Stimulated activated CD4-positive, alpha-beta T cell treated with anti-CD3 and anti-CD28 coated beads, Interleukin-15, amount 100 ng/mL, for 24 hours (primary cell): ENCODE measurements at places on chromosomes 13 and 19.

- no peak for DNase-seq
These were observed 209.2 kb downstream of the DLEU7 start for GRCh38 chr13:50634339-50634738.

- DNase-seq: no peak
These were observed 18.7 kb downstream of the TMEM161A start for GRCh38 chr19:19119325-19120237.

DNA sequence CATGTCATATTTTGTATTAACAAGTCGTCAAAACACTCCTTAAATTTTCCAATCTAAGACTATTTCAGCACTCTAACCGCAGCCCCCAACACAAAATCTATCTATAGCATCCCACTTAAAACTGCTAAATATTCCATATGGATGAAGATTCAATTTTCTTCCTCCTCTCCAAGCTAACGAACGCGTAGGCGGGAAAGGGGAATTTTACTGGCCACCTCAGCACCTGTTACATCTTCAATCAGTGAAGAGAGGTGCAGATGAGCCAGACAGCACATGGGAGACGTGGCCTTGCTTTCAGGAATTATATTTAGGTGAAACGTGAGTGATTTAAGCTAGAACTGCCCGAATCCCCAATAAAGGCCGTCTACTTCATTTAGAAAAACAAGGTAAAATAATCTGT is 1.1 kb downstream of the RBM26 start:
- peak; percentile 48 for DNase-seq

DNA sequence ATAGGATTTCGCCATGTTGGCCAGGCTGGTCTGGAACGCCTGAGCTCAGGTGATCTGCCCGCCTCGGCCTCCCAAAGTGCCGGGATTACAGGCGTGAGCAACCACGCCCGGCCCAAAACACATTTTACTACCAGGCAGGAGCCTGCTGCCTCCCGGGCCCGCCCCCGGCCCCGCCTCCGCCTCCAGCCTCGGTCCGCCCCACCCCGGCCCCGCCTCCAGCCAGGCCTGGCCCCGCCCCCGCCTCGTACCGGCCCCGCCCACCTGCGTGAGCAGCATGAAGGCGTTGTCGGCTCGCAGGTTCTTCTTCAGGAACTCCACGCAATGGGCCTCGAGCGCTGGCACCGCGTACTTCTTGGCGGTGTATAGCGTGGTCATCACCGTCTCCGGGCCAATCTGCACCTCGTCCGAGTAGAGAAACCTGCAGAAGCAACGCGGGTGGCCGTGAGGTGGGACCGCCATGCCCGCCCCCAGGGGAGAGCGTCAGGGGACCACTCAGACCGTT is 22.7 kb downstream of the BTBD2 start:
- peak; percentile 59 for DNase-seq

DNA sequence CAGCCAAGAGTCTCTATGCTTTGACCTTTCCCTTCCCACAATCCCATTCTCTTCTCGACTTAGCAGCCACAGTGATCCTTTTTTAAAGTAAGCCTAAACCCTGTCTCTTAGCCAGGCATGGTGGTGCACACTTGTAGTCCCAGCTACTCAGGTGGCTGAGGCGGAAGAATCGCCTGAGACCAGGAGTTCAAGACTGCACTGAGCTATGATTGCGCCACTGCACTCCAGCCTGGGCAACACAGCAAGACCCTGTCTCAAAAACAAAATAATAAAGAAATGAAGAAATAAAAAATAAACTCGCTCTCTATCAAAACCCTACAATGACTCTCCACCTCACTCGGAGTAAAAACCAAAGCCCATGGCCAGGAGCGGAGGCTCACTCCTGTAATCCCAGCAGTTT is 14.7 kb downstream of the TEX101 start:
- DNase-seq: no peak

GRCh38 chr19:4373601-4374497 is 26.5 kb downstream of the SH3GL1 start:
- no peak for DNase-seq

- DNase-seq: no peak
These were observed 66.9 kb upstream of the CLDN10 start for GRCh38 chr13:95485518-95486144.

DNA sequence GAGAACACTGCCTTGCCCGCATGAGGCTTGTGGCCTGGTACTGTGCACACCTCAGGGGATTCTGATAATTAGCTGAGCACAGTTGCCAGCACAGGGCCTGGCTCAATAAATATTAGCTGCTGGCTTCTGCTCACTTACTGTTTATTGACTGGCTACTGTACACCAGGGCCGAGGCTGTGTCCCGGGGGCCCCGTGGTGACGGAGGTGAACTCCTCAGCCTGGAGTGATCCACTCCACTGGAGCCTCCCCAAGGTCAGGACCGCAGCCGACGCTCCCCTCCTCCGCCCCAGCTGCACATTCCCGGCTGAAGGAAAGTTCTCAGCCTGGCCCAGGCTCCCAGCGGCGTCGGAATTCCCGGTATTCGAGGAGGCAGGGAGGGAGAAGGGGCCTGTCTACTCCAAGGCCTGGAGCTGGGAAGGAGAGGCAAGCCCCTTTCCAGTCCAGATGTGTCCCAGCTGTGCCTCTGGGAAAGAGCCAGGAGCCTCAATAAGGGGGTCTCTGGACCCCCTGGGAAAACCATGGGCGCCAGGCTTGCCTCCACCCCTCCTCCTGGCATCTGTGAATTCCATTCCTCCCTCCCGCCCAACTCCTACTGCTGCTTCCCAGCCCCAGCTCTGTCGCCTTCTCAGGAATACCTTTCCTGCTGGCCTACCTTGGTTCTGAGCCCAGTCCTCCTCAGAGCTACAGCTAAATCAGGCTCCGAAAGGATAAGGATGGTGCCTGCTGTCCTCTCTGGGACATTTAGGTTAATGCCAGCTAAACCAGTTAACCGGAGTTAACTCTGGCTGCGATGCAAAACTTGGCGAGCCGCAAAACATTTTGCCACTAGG is 7.3 kb downstream of the RPS16 start:
- no peak for DNase-seq

- peak; percentile 66 for DNase-seq
These were observed at the start of gene SLC8A2 for GRCh38 chr19:47471733-47472457. SLC8A2 (minus strand) TSS chr19:47471893; CDS start chr19:47466403, 5,490 bp downstream.

GRCh38 chr19:48218997-48219396 is 36.7 kb downstream of the CARD8 start:
- DNase-seq: no peak

GRCh38 chr13:41655997-41656396 is 198.6 kb downstream of the RGCC start:
- no peak for DNase-seq

- DNase-seq: peak; percentile 67
These were observed 288.7 kb downstream of the FOXO1 start for GRCh38 chr13:40377783-40378182.

DNA sequence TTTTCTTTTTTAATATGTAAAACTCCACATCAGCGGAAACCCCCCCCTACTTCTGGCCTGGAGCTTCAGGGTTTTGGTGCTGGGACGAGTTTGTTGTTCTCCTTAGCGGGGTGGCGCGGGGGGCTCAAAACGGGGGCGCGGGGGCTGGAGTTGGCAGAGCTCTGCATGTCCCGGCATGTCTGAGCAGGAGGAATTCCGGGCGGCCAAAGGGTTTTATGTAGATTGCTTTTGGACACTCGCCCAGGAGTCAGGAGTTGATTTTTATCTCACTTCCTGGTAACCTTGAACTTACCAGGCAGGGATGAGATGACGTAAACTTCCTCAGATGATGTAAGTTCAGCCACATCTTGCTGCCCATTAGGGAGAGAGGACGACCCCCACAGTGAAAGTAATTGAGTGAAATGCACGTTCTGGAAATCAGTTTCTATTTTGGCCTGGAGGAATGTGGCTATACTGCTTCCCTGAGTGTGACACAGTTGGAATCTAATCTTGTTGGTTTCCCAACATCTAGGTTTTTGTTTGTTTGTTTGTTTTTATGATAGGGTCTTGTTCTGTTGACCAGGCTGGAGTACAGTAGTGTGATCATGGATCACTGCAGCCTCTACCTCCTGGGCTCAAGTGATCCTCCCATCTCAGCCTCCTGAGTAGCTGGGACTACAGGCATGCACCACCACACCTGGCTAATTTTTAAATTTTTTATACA is 21.0 kb upstream of the GDF15 start:
- DNase-seq: no peak

- DNase-seq: no peak
These were observed 474.5 kb upstream of the NBEA start for GRCh38 chr13:34467450-34468083.

- peak; percentile 6 for DNase-seq
These were observed 47.7 kb upstream of the USPL1 start for GRCh38 chr13:30569901-30570576.

GRCh38 chr13:42394361-42394708 is 122.4 kb downstream of the AKAP11 start:
- DNase-seq: no peak

- DNase-seq: no peak
These were observed 22.3 kb downstream of the CRYL1 start for GRCh38 chr13:20503088-20504083.

DNA sequence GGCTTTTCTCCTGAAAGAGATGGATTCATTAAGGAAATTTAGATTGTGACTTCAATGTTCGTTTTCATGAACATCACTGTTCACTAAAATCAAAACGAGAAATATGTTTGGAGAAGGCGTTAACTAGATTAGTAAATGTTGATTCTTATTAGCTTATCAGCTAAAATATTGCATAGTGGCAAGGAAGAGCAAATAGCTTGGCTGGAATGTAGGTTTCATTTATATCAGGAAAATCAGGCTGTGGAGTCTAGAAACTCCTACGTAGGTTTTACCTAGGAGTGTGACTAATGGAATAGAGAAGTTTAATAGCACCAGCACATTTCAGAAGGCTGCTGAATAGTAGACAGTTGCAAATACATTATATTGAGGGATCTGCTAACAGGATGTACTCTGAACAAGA is 344.9 kb downstream of the LIG4 start:
- DNase-seq: no peak

DNA sequence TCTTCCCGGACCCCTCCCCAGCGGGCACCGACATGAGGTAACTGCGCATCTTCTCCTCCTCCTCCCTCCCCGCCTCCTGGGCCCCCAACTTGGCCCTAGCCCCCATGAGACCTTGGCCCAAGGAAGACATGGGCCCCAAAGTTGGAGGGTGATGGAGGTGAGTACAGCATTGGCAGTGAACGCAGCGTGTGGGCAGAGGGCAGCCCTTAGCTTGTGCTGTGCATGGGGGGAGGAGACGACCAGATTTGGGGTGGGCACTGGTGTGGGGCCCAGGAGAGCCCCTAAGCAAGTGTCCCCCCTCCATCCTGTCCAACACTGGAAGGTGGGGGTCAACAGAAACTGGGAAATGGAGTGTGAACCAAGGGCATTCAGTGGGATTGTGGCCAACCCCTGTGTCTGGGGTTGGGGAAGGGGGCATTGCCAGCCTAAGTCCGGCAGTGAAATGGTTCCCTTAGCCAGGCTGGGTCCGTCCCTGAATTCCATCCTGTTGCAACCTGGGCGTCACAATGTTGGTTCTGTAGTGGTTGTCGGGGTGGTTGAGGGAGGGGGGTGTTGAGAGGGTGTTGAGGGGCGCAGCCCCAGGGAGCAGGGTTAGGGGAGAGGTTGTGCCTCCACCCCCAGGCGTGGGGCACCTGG is 23.5 kb downstream of the NUMBL start:
- DNase-seq: no peak

DNA sequence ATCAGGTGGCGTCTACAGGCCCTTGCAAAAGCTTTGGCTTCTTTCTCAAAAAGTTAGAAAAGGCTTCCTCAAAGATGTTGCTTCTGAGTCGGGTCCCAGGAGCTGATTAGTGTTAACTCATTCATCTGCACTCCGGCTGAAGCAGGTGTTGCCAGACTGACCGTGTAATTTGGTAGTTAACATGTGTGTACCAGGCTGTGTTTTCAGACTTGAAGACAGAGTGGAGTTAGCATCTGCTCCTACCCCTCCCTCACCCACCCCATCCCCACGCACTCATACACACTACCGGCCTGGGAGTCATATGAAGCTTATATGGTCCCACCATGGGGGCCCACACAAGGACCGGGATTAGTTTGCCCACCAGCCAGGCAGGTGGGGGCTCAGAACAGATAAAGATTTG is 111.5 kb downstream of the DNAJC15 start:
- DNase-seq: no peak

DNA sequence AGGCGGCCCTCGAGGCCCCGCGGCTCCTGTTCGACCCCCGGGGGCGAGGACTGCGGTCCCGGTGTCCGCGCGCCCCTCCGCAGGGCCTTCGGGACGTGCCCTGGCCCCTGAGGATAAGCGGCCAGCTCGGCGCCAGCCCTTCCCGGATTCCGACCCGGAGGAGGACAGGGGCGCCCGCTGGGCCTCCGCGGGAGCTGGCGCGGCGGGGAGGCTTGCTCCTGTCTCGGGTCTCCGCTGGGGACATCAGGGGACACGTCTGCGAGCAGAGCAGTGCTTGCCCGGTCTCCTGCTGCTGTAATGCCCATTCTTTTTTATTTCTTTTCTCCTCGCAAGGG is 829 bp downstream of the B3GLCT start:
- peak; percentile 63 for DNase-seq

GRCh38 chr19:2720777-2721569 is at the start of gene DIRAS1:
DIRAS1 (minus strand) TSS chr19:2721372; CDS start chr19:2717806, 3,566 bp downstream.
- DNase-seq: no peak

- DNase-seq: no peak
These were observed 39.1 kb downstream of the GPR180 start for GRCh38 chr13:94640721-94641120.

DNA sequence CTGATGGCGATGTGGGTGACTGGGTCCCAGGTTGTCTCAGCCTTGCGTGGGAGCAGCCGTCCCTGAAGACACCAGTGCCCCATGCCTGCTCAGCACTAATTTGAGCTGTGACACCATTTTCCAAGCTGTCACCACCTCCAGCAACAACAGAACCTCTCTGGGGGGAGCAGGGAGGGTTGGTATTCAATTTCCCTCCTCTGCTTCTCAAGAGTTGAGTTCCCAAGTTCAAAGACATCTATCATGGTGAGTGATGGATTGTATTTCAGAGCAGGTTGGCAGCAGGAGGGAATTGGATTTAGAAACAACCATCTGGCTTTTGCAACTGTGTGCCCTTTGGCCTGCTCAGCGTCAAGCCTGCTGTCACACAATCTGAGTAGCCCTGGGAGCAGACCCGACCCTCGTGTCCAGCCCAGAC is 46.9 kb upstream of the UQCRFS1 start:
- no peak for DNase-seq

GRCh38 chr19:19417628-19418245 is 12.3 kb downstream of the GATAD2A start:
- DNase-seq: no peak

DNA sequence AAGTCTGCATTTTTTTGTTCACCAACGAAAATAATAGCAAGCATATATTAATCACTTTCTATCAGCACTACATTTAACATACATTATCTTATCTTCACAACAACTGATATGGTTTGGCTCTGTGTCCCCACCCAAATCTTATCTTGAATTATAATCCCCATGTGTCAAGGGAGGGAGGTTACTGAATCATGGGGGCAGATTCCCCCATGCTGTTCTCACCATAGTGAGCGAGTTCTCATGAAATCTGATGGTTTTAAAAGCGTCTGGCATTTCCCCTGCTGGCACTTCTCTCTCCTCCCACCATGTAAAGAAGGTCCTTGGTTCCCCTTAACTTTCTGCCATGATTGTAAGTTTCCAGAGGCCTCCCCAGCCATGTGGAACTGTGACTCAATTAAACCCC is 235.7 kb upstream of the RXFP2 start:
- no peak for DNase-seq

GRCh38 chr13:34223984-34224383 is 406.0 kb downstream of the RFC3 start:
- DNase-seq: no peak
